Jurkat, Clone E6-1 (cell line): ENCODE measurements at places on chromosomes 2 and 18.
A peak's percentile ranks its signal among the peaks of the same experiment; 100 is the strongest.

GRCh38 chr2:73862987-73863386, 29.8 kb upstream of the ACTG2 start:
- DNase-seq: no peak

GRCh38 chr2:3001615-3002560, 375.7 kb downstream of the EIPR1 start:
- no peak for DNase-seq

DNA sequence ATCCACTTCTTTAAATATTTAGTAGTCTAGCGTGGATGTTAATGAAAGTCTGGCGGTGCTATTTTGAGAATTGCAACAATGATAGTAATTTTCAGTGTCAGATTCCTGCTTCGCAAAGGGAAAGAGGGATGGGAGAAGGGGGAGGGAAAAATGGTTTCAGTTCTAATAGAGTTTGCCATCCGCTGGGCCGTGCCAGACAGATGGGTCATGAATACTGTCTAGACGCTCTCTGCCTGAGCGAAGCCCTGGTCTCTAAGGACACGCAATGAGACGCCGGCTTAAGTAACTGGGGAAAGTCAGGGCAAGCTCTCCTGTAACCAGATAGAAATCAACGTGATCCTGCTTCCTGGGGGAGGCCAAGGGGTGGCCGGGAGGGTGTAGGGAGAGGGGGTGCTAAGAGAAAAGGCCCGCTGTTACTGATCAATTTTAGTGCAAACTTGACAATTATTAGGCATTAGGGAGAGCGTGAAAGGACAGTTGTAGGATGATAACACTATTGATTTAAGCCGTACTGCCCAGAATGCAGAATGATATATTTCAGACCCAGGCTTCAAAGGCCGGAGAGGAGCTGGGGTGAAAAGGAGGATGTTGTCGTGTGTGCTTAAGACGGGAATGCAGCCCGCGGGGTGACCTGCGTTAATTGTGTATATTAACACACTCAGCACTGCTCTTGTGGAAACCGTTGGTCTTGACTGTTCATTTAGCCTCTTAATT, 229.2 kb downstream of the LDLRAD4 start:
- DNase-seq: no peak

DNA sequence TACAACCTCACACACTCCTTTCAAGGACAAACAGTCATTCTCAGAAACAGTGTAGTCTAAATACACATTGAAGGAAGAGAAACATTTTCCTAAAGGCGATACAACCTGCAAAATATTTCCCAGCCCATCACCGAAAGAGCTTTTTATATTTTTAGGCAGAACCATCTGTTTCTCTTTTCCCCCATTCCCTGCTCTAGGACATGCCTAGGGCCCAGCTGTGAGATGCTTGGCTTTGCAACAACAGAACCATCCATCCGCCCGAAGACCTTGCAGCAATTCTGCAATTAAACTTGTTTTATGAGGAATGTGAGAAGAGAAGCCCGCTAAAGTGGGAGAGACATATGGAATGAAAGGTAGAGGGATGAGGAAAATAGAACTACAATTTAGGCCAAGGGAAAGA, 105.6 kb upstream of the RFX8 start:
- no peak for DNase-seq

- no peak for DNase-seq
Observed at GRCh38 chr18:61883547-61883946, 9.3 kb downstream of the RNF152 start.

GRCh38 chr2:45275242-45275805, 266.1 kb upstream of the SIX2 start:
- no peak for DNase-seq

DNA sequence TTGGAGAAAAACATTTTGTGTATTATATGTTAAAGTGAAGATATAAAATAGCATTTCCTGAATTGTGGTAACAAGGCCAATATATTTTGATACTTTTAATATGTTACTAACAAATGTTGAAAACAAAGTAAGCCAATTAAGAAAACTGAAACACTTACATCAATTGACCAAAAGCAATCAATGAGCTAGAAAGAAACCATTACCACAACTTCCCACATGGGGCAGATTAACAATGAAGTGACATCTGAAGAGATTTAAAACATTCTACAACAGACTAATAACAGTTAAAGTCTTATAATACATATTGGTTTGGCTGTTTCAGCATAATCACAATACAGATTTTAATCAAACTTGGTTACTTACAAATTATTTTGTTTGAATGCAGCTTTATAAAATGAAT, 282.4 kb upstream of the NETO1 start:
- DNase-seq: no peak

- DNase-seq: no peak
Observed at GRCh38 chr2:143081616-143082015, 47.6 kb upstream of the ARHGAP15 start.

DNA sequence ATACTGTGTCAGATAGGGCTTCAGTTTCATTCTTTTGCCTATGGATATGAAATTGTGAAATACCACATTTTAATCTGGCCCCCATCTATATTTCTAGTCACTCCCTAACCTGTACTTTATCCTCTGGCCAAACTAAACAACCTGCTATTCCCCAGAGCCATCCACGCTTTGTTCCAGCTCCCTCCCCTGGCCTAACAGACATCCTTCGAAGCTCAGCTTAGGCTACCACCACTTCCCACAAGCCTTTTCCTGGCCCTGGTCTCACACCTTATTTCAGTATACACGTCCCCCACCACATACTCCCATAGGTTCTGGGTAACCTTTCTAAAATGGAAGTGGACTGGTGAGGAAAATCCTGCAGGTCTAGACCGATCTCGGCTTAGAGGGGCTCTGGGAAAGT, 55.4 kb downstream of the MAP4K3 start:
- no peak for DNase-seq

- no peak for DNase-seq
Observed at GRCh38 chr2:234682492-234683228, 185.8 kb upstream of the ARL4C start.

GRCh38 chr2:150663143-150663542, 175.7 kb upstream of the RND3 start:
- no peak for DNase-seq

DNA sequence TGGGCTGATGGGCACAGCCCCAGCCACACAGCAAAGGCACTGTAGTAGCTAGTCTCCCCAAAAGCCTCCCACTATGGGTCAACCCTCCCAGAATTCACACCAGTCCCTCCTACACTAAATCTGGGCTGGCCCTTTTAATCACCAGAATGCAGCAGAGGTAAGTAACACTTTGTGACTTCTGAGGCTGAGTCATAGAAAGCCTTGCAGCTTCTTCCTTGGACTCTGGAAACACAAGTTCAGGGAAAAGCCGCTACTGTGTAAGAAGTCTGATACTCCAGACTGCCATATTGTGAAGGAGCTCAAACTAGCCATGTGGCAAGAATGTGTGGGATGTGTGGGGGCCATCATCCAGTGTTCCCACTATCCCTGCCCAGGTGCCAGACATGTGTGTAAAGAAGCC, 19.0 kb upstream of the SIX2 start:
- DNase-seq: no peak

DNA sequence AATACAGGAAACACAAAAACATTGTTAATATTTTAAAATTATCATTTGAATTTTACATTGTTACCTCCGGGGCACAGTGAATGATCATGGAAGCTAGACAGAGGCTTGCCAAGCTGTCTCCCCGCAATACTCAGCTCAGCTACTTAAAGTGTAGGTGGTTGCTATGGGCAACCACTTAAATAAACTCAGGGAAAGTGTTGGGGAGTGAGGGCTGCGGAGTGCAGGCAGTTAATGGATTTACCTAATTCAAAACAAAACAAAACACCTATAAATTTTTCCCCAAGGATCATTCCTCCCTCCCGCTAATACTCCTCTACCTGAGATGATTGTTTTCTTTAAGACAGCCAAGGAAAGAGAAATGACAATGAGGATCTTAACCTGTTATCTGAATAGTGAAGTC, 349.5 kb downstream of the TGIF1 start:
- DNase-seq: no peak

GRCh38 chr18:63773551-63773950, 1.7 kb upstream of the SERPINB7 start:
- DNase-seq: no peak

DNA sequence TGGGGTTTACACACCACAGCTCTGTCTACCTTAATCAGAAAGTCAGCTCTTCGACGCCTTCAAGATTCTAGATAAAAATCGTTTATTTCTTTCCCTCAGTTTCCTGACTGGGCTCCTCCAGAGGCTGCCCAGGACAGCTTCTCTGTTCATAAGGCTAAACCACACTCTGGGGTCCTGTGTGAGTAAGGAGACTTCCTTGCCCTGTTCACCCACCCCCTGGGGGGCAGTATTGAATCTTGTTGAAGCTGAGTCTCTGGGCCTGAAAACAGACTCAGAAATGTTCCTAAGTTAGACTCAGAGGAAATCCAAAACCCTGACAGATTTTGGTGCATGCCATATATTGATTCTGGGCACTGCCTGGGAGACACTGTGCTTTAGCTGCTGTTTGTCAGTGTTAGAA, 43.0 kb downstream of the G6PC2 start:
- DNase-seq: no peak

DNA sequence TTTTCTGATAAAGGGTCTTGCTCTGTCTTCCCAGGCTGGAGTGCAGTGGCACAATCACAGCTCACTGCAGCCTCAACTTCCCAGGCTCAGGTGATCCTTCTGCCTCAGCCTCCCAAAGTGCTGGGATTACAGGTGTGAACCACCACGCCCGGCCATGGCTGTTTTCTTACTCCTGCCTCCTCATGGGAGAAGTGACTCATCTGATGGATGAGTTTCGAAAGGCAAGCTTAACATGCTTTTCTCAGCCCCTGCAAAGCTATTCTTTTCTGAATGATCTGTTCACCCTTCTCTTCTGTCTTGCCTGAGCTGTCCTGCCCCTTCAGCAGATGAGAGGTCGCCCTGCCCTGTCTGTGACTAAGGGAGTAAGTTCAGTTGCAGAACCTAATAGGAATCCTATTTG, 929 bp upstream of the CREG2 start:
- no peak for DNase-seq

DNA sequence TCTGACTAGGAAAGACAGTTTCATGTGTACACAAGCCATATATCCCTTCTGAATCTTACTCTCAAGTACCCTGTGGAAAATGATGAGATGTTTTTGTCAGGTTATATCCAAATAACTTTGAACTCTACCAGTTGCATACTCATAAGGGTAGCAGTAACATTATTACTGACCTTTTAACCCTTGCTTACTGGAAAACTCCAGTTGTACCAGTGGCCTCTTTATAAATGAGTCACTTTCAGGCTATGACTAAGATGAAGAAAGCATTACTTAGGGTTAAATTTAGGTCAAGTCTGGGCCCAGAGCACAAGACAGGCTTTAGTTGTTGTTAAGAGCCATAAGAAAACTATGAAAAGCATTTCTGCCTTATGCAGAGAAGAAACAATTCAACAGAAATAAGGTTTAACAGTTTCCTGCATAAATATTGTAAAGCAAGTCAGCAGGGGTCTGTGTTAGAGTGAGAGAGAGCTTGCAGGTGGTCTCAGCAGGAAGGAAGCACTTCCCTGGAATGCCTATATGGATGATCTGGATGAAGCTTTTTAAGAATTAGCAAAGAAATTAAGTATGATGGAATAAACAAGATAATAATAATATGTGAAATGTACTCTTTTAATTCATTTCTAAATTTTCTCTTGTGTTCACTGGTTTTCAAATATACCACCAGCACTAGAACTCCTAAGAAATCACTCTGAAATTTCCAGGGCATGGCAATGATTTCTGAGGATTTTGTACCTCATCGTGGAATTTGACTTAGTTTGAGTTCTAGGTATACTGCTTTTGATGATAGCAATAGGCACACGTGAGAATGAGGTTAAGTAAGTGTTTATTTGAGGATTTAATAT, 126.6 kb downstream of the UBE2E3 start:
- no peak for DNase-seq

DNA sequence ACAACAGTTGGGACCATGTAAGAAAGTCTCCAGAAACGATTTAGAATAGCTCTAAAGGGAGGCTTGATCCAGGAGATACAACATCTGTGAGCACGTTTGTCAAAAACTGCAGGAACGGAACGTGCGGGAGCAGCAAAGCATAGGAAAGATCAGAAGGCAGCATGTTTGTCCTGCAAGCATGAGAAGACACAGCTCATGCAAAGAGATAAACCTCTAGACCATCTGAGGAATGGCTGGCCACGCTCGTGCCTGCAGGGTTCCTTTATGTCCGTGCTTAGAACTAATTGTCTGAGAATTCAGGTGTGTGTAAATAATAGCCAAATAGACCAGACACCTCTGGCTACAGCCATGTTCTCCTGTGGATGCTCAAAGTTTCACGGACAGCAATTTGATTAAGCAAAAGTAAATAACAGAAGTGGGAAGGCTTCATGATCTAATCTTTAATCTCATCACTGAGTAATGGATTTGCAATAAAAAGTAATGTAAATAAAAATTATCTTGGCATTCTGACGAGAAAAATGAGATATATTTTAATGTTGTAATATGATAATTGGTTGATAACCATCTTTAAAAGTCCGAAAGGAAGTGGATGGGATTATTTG, 534.8 kb upstream of the CDH7 start:
- no peak for DNase-seq

- DNase-seq: no peak
Observed at GRCh38 chr2:65021709-65022108, 32.5 kb downstream of the SLC1A4 start.

DNA sequence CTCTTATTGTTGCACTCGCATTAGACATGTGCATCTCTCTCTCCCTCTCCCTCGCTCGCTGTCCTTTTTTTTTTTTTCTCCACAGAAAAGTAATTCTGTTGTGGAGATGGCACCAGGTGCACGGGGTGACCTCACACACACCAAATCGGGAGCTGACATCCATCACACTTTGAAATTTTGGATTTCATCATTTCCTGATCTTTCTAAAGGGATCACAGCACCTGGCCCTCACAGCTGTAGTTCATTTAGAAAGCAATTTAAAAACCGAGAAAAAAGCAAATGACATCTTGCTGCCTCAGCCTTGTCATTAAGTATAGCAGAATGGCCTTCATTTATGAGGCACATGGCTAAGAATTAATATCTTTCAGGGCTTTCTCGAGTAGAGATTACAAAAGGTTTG, 717.2 kb downstream of the RNF144A start:
- peak; percentile 37 for DNase-seq

DNA sequence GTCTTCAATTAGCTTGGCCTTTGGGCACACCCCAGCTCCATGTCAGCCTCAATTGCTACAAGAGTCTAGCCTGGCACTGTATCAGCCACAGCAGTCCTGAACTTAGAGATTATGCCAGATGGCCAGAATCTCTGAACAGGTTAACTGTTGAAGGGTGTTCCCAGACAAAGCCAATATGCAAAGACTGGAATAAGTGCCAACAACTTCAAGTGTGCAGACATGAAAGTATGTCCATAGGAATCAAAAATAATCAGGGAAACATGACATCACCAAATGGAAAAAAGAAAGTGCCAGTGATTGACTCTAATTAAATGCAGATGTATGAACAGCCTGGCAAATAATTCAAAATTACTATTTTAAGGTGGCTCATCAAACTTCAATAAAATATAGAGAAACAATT, 98.5 kb upstream of the DOCK10 start:
- DNase-seq: no peak
